Kidney (tissue), 22 donors: ENCODE measurements at places on chromosomes 3 and 15. TPM values are rescaled to one million over a fixed set of nuclear protein-coding genes. Genes with fewer than 3 reads are reported as not detected.

Gene NAA80
- total RNA-seq, result 10.7 TPM

Gene VEPH1
- total RNA-seq, result 17.8 TPM

Gene SLC30A4
- 7.4 TPM for total RNA-seq

Gene CPLX3
- not detected for total RNA-seq

Gene DAPK2
- total RNA-seq, result 3.0 TPM

Gene USP50
- 1.1 TPM for total RNA-seq

Gene TUSC7
- not detected for total RNA-seq

Gene CPOX
- total RNA-seq, result 13.7 TPM

Gene MRPL47
- 26.2 TPM for total RNA-seq

Gene HIGD2B
- total RNA-seq, result not detected

Gene PYGO1
- total RNA-seq, result 3.7 TPM

Gene GOLGA6B
- not detected for total RNA-seq

- no peak for DNase-seq
Measured at GRCh38 chr3:47515100-47515499, 1.6 kb upstream of the ELP6 start.

DNA sequence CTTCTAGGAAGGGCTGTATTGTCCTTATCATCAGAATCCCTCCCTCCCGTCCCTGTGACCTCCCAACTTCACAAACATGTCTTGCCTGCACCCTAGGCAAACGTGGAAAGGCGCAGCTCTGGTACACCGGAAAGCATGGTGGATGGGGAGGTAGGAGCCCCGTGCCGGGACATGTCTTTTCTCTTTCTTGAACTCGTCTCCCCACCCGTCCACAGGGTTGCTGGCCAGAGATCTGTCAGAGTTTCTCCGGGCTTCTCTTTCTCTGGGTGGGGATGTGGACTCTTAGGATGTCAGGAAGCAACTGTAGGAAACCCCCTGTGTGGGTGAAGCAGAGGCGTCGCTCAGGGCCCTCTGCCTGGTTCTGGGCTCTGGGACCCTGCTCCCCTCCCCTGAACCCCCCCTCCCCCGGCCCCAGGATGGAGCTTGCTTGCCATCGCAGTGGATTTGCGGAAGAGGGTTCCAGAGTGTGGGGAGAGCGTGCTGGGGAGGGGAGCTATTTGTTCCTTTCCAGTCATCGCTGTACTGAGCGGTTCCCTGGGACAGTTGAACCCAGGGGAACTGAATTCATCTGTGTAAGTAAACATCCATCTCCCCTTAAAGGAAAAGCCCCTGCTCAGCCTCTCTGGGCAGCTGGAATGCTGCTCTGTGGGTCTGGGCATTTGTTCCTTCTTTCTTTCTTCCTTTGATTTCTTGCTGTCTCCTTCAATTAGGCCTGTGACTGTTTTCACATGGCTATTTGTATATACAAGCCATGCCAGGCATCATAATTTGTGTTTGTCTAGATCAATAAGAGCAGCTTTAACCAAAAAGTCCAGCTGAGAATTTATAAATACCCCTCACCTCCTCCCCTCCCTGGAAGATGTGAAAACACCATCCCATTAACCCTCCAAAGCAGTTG is 72.8 kb downstream of the SMAD3 start:
- peak; percentile 66 for DNase-seq

GRCh38 chr3:32630266-32630665 is 54.7 kb upstream of the CNOT10 start:
- no peak for DNase-seq

- DNase-seq, result no peak
Measured at GRCh38 chr3:144770915-144771351, 799.3 kb downstream of the DIPK2A start.

DNA sequence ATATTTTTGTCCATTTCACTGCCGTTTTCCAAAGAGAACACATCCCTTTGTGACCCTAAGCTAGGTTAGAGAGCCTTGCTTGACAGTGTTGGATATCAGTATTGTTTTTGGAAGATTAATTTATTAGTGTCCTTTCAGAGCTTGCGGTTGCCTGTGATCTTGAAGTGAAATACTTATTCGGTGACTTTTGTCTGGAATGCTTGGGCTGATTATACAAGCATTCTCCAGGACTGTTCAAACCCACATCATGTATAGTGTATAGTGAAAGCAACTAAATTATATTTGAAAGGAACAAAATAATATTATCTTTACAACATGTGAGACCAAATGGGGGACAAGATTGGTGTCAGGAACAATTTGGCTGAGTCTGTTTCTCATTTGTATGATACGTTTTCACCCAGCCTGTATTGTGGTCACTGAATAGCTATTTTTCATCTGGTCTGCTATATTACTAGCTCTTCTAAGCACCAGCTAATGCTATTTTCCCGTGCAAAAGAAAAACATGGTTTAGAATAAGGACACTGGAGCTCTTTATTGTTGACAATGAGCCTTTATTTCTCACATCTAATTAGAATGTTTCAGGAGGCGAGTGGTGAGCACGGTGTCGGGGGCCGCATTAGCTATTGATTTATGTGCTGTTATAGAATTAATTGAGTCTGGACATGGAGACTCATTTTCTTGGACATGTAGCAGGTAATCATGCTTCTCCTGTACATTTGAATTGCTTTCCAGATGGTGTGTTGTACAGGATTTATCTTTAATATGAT is 158.1 kb downstream of the APBA2 start:
- DNase-seq, result no peak

- DNase-seq, result peak; percentile 86
Measured at GRCh38 chr3:133384331-133385027, 15.4 kb upstream of the BFSP2 start.

GRCh38 chr3:187738331-187739093 is 6.8 kb downstream of the BCL6 start:
- peak; percentile 97 for DNase-seq

GRCh38 chr15:86620641-86621349 is 541.1 kb downstream of the AGBL1 start:
- no peak for DNase-seq

- no peak for DNase-seq
Measured at GRCh38 chr15:82540984-82541431, 751 bp upstream of the RPS17 start.

DNA sequence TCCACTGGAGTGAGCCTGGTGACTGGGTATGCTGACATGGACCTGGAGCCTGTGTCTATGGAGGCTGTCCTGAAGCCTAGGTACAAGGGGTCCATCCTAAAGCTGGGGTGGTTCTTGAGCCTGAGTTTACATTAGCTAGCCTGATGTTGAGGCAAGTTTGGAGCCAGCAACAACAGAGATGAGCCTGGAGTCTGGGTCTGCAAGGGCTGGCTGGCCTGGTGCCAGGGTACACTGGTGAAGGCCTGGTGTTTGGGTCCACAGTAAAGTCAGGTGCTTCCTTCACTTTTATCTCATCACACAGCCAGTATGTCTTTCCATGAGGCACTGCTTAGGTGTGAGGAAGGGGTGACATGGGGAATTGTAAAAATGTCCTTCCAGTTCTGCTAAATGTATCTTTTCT is 49.5 kb downstream of the TP63 start:
- no peak for DNase-seq

- DNase-seq, result peak; percentile 49
Measured at GRCh38 chr15:37880009-37880834, 54.2 kb upstream of the TMCO5A start.

DNA sequence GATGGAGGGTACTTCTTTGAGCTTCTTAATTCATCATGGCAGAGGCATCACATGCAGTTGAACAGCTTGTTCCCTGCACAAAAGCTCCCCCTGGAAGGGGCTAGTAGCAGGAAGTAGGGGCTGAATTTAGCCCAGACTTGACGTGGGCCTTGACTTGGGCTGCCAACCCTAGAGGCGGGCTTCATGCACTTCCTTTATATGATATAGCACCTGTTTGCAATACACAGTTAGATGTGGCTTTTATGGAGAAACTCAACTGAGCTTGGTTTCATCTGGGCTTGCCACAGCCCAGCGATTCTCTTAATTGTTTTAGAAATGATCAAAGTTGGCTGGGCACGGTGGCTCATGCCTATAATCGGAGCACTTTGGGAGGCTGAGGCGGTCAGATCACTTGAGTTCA is 33.7 kb upstream of the ADGRG7 start:
- DNase-seq, result no peak

DNA sequence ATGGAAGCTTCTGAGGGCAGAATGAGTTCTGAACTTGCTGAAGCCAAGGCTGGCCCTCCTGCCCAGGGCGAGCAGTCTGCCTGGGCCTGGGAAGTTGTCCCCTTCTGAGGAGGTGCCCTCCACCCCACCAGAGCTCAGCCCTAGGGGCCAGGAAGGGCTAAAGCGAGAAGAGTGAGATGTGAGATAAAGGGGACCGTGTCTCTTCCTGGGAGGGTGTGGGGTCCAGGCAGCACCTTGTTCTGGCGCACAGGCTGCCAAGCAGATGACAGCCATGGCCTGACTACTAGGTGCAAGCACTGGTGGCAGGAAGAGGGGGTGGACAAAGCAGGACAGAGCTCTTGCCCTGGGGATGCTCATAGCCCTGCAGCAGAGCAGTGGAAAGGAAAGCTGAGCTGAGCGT is 3.7 kb downstream of the PAK6 start:
- DNase-seq, result no peak

- DNase-seq, result no peak
Measured at GRCh38 chr3:13590841-13591520, 42.1 kb downstream of the FBLN2 start.

DNA sequence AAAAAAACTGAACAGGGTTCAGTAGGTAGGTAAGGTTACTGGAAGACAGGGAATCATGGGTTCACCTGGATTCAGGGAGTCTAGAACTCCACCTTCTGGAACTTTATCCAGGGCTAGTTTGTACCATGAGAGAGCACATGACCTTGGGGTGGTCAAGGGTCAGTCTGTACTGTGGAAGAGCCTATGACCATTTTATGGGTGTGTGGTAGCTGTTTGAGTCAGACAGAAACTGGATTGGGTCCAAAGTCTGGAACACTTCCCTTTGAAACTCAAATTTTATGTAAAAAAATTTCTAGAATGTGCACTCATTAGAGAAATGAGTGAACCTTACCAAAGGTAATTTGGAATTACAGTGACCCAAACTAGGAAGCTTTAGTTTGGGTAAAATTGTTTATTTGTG is 486.0 kb upstream of the AGTR1 start:
- DNase-seq, result no peak
